ENCODE measurements at places on chromosomes 12 and 14.

- DNase-seq, result no peak
These were observed 242.3 kb downstream of the CCER1 start for GRCh38 chr12:90712671-90713070.

- no peak for DNase-seq
These were observed 5.6 kb upstream of the ALDH2 start for GRCh38 chr12:111761099-111761498.

- DNase-seq, result no peak
These were observed 53.1 kb upstream of the DDX11 start for GRCh38 chr12:31020385-31021166.

GRCh38 chr12:29711381-29711780, 72.4 kb downstream of the TMTC1 start:
- no peak for DNase-seq

- no peak for DNase-seq
These were observed 295.9 kb downstream of the ITPR2 start for GRCh38 chr12:26537126-26537525.

GRCh38 chr12:50986966-50987737, 34.8 kb downstream of the HIGD1C start:
- no peak for DNase-seq

DNA sequence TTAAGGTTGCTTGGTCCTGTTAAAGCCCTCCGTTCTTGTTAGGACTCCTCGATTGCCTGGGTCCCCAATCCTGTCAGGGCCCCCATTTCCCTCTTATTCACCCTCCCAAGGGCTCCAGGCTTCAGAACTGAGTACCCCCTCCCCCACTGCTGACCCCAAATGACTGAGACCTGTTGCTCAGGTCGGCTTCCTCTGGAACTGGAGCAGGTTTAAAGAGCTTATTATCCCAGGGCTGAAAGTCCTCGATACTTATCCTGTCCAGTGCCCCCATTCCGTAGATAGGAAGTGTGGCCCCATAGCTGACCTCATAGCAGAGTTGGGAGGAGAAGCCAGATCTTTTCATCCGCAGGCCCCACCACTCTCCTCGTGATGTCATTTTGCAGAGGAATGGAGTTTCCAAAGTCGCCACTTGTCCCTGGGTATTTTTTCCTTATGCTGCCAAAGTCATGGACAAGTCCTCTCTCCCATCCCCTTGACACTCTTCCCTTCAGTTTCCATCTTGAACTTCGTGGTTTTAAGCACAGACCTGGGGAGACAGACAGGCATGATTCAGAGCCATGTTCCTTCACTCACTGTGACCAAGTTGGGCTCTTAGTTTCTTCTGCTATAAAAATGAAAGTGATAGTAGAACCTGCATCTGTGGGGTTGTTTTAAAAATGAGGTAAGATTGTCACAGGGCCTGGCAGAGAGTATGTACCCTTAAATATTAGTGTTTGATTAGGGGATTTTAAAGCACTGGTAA, 1.2 kb downstream of the USP30 start:
- peak; percentile 8 for DNase-seq

- peak; percentile 78 for DNase-seq
These were observed 62.4 kb downstream of the ADCK1 start for GRCh38 chr14:77862154-77862786.

GRCh38 chr12:125533434-125534029, 468.3 kb downstream of the AACS start:
- DNase-seq, result peak; percentile 48

DNA sequence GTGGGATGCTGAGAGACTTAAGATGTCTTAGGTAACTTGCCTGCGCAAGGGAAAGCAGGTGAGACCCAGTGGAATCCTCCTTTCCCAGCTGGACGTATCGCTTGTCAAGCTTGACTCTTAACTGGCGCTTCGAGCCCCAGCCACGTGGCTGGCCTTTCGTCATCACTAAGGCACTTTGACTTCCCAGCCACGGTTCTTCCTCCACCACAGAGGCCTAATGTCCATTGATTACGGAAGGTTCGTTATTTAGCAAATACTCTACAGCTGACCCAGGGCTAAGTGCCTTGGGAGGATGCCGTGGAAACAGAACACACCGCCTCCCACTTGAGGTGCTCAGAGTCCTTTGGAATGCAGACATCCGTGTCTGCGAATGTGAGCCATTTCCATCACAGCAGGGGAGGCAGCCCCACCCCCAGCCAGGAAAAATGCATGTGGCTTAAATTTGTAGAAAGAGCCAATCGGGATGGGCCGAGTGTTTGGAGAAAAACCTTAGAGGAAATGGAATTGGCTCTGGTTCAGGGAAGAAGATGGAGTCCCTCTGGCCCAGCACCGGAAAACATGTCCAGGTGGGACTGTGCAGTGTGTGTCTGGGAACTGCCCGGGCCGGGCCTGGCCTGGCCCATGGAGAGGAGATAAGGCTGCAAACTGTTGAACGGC, 115.7 kb downstream of the PLXNC1 start:
- DNase-seq, result no peak

GRCh38 chr14:99718031-99718810, 34.1 kb downstream of the CYP46A1 start:
- no peak for DNase-seq

DNA sequence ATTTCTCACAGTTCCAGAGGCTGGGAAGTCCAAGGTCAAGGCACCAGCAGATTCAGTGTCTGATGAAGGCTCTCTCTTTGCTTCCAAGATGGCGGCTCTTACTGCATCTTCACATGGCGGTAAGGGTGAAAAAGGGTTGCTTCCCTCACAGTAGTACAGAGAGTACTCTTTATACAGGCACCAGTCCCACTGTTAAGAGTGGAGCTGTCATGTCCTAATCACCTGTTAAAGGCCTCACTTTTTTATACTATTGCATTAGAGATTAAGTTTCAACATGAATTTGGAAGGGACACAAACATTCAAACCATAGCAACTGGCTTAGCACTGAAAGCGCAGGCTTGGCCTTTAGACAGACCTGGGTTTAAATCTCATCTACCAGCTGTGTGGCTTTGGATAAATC, 50.0 kb upstream of the TCL1A start:
- no peak for DNase-seq

- no peak for DNase-seq
These were observed 420.3 kb upstream of the PRICKLE1 start for GRCh38 chr12:43009846-43010240.

GRCh38 chr14:82052778-82053177, 519.1 kb upstream of the SEL1L start:
- DNase-seq, result no peak

DNA sequence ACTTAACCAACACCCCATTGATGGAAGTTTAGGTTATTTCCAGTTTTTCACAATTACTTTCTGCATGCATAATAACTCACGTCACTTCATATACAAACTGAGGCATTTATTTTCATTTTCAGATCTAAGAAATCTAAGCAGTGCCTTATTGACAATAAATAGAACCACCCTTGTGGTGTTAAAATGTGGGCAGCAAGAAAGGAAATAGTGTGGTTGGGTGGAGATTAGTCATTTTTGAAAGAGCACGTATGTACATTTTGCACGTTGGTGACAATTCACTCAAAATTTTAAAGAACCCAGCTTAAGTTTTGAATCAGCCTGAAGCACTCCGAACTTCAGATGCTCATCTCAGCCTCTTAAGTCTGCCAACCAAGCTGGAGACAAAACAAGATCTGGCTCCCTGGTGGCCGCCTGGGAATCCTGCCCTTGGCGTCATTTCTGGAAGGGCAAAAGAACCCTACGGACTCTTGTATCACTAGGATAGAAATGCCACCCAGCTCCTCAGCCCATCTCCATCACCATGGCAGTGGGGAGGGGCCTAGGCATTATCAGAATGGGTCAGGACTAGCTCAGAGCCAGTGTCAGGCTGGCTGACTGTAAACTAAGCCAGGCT, 89.5 kb upstream of the BCL2L14 start:
- DNase-seq, result peak; percentile 84

Data from stimulated activated effector memory CD8-positive, alpha-beta T cell treated with anti-CD3 and anti-CD28 coated beads, Interleukin-12 subunit alpha, Interleukin-12 subunit beta, amount 100 ng/mL, for 72 hours (primary cell).